ENCODE measurements at places on chromosomes 2 and 18. TPM values are rescaled to one million over a fixed set of nuclear protein-coding genes. Genes with fewer than 3 reads are reported as not detected.

DNA sequence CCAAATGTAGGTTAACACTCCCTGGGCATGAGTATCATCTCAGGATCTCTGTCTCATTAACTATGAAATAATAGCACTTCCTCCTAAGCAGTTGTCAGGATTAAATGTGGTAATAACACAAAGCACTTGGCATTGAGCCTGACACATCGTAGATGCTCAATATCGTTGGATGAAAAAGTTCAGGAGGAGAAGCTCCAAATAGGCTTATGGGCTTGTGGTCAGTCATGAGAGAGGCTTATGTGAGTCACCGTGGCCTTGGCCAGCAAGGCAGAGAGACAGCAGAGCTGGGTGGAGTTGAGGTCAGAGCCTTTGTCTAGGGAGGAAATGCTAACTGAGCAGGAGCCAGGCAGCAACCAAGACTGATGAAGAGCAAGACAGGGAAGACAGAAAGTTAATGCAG is 68.3 kb upstream of the PPM1B start:
- DNase-seq = peak; percentile 96

Gene CRYGD
- not detected for total RNA-seq

- DNase-seq = no peak
These were observed 260.1 kb upstream of the FAM98A start for GRCh38 chr2:33859176-33859575.

Gene AFF3
- 6.8 TPM for total RNA-seq

DNA sequence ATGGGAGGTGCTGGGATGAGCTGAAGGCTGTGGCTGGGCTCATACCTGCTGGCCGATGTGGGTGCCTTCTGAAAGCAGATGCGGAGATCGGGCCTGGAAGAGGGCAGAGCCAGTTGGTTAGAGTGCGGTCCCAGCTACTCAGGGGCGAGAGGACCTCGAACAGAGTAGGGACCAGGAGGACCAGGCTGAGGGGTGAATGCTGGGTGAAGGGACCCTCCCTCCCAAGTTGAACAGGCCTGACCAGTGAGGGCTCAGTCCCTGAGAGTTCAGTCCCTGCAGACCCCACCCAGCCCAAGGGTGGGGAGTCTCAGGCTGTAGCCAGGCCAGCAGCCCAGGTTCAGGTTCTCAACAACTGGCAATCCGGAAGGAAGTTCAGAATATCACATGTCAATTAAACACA is 232.8 kb upstream of the HS6ST1 start:
- DNase-seq = no peak

Gene AMER3
- total RNA-seq = not detected

DNA sequence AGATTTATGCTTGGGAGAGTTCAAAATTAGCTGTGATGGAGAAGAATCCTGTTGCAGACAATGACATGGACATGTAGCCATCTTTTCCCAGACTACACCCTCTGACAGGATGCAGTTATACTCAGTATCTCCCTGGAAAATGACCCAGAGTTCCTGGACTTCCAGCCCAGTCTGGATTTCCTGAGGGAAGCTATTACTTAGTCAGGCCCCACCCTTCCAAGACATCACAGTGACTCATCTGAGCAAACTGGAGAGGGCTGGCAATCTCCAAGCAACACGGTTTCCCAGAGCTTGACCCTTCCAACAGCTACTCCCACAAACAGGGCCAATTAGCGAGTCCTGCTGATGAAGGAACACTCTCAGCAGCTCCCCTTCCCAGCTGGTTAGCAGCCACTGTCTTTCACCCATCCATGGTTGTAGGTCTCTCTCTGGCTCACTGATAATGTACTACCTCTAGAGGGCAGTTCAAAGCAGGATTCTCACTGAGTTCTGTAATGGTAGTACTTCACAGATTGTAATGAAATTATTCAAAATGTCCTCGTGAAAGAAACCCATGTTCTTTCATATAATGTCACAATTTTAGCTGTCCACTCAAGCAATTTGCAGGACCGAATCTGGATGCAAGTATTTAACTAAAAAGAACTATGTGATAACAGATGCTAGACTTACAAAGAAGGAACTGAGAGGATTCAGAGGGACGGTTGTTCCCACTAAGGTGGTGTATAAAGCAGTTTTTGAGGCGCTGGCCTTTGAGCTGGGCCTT is 110.2 kb downstream of the MDH1 start:
- DNase-seq = peak; percentile 92

Gene FLACC1
- 1.9 TPM for total RNA-seq

- DNase-seq = peak; percentile 47
These were observed 84.2 kb downstream of the LBH start for GRCh38 chr2:30315391-30316063.

DNA sequence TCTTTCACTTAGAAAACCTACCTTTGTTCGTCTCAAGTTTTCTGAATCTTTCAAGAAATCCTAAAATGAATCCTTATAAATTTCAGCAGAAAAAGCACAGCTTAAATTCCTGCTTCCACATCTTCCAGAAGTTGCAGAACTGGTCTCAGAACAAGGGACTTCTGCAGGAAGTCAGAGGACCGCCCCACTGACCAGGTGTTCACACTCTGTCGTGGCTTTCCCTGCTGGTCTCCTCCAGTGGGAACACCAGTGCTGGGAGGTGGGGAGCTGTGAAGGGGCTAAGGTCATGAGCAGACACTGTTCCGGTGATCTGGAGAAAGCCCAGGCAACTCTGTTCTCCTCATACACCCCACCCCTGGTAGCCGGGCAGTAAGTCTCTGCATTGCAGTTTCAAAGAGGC is 3.5 kb downstream of the FAM110C start:
- no peak for DNase-seq

Gene TMEM182
- 8.3 TPM for total RNA-seq

- DNase-seq = no peak
These were observed 114.6 kb downstream of the ZEB2 start for GRCh38 chr2:144405321-144405720.

GRCh38 chr2:241692448-241692847 is 5.8 kb upstream of the DTYMK start:
- DNase-seq = peak; percentile 71

DNA sequence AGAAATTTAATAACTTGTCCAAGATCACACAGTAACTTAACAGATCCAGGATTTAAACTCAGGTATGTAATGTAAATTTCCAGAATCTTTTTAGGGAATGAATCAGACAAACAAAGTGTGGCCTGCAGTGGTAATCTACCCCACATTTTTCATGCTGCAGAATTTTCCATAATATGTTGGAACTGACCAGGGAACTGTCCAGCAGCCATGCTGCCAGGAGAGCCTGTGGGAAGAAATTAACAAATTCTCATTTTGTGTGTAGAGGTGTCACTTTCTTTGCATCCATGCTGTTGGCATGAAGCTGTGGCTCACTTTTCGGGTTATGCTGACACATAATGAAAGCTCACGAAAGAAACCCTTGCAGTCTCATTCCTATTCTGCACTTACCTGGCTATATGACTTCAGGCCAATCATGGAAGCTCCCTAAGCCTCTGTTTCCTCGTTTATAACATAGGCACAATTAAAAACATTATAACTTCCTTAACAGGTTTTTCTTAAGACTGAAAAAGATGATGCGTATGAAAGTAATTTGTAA is 54.7 kb downstream of the CDKL4 start:
- DNase-seq = no peak

GRCh38 chr2:204632410-204632809 is 87.1 kb downstream of the PARD3B start:
- no peak for DNase-seq

Gene UCN
- total RNA-seq = 9.3 TPM

Gene COL5A2
- 1.0 TPM for total RNA-seq

DNA sequence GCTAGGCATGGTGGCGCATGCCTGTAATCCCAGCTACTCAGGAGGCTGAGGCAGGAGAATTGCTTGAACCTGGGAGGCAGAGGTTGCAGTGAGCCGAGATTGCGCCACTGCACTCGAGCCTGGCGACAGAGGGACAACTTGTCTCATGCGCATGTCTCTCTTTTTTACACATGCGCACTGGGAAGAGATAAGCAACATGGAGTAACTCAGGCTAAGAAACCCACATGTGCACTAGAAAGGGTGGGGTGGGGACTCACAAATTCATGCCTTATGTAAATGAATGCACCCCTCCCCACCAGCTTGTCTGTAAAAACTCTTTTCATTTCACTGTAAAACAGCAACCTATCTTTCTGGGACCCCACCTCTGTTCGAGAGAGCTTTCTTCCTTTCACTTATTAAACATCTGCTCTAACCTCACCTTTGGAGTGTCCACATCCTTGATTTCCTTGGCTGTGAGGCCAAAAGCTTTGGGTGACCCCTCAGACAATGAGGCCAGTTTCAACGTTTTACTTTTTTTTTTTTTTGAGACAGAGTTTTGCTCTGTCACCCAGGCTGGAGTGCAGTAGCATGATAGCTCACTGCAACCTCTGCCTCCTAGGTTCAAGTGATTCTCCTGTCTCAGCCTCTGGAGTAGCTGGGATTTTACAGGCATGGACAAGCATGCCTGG is 91.6 kb upstream of the RMP24 start:
- DNase-seq = no peak

- no peak for DNase-seq
These were observed 73.3 kb upstream of the SP3 start for GRCh38 chr2:174038462-174038861.
